ENCODE measurements at places on chromosomes 16 and 17.

GRCh38 chr17:74757502-74757901, 9.1 kb downstream of the NHERF1 start:
- no peak for DNase-seq

GRCh38 chr16:8572063-8572918, 18.0 kb downstream of the TMEM114 start:
- DNase-seq, result no peak

GRCh38 chr17:19380481-19381301, 2.4 kb downstream of the MAPK7 start:
- no peak for DNase-seq

DNA sequence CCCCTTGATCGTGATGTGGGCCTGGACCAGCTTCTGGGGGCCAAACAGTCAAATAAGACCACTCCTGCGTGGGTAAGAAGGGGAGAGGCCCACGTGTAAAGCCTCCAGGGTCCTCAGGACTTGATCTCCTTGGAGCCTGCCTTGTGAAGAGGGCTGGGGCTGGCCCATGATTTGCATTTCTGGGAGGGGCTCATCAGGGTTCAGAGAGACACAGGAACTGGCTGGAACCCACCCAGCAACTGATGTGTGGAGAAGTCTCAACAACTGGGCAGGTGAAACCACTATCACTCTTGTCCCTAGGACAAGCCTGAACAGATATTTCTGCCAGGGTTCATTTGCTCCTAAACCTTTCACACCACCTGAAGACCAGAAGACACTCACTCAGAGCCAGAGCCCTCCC, 214.7 kb downstream of the ZNF423 start:
- no peak for DNase-seq

- DNase-seq, result no peak
Observed at GRCh38 chr16:75083813-75084212, 32.8 kb downstream of the LDHD start.

GRCh38 chr16:2963074-2963722, 877 bp upstream of the KREMEN2 start:
- DNase-seq, result no peak

GRCh38 chr17:8160224-8160577, 2.5 kb downstream of the VAMP2 start:
- DNase-seq, result no peak

DNA sequence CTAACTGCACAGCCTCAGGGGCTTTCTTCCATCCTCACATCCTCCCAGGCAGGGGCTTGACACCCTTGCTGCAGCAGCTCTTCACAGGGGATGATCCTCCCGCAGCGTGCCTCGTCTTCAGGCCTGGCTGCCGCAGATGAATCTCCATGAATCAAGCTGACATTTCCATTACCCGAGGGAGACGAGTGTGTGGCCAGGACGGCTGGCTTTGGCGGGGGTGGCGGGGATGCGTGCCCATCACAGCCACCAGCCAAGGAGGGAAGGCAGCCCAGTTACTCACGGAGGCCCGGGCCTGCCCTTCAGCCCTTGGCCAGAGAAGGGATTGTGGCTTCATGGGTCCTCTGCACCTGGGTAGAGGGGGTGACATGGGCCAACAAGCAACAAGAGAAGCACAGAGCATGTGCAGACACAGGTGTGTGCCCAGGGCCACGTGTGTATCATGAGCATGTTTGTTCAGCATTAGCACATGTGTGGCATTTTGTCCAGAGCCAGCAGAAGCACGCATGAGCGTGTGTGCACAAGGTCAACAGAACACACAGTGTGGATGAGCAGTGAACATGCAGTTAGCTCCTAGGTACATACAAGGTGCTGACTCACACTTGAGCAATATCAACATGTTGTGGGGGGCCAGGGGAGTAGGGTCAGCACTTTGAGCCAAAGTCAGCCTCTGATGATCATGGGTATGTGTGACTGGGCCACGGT, 236.4 kb downstream of the KATNIP start:
- no peak for DNase-seq

DNA sequence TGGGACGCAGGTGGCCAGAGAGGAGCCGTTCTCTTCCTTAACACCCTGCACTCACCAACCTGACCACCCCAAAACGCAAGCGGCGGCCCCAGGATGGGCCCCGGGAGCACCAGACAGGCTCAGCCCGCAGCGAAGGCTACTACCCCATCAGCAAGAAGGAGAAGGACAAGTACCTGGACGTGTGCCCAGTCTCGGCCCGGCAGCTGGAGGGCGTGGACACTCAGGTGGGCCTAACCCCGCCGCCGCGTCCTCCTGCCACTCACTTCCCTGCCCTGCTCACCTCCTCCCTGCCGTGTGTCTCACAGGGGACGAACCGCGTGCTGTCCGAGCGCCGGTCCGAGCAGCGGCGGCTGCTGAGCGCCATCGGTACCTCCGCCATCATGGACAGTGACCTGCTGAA, 4.6 kb upstream of the HSD3B7 start:
- DNase-seq, result no peak

DNA sequence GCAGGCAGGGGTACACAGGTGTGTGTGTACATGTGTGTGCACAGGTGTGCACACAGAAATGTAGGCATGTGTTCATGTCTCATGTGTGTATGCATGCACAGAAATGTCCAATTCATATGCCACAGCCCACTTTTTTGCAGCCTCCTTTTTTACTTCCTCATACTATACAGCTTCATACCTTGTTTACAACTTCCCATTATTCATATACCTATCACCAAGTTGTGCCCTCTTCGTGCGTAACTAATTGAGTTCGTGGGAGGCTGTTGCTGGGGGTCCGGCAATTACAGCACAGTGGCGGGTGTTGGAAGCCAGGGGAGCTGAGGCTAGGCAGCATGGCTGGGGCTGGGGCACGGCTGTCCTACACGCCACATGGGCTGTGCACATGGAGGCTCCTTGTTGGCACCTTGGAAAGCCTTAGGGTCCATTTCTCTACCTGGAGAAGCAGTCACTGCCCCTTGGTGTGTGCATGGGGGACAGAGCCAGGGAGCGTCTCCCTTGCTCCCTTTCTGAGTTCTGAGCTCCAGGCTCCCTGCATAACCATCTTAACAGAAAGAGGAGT, 266.7 kb downstream of the ENGASE start:
- DNase-seq, result no peak

DNA sequence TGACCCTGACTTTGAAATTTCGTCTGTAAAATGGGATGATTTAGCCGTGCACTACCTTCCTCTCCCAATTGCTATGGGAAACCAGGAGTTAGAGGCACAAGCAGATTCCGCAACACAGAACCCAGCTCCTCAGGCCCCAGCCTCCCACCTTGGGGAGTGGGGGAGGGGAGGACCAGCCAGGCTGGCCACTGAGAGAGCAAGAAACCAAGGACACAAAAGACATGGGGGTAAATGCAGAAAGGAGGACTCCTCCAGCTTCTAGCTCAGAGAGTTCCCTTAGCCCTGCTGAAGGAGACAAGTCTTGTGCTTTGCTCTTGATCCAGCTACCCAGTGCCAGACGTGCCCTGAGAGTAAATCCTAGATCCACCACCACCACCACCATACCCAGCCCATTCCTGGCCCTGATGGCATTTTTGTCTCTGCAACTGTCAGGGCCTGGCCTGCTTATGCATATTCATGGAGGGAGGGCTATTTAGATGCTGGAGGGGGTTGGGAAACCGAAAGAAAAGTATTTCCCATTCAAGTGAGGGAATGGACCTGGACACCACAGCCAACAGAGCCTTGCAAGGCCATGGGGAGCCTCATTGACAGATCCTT, 25.9 kb downstream of the PITPNM3 start:
- DNase-seq, result no peak

- peak; percentile 4 for DNase-seq
Observed at GRCh38 chr16:83603723-83604570, 203.8 kb upstream of the HSBP1 start.

DNA sequence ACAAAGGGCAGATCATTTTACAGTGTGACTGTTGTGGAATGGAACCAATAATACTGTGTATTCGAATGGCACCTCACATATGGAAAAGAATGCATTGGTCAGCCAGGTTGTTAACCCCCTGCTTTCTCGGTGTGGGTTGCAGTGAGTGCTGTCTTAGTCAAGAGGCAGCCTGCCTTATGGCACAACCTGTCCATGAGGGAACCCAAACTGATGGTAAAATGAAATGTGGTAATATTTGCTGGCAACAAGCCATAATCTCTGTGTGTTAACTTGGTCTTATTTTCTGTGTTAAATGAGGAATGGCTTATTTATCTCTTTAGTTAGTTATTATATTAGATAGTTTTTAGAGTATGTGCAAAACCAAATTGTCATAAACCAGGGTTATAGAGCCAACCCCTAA, 81.6 kb downstream of the TMC6 start:
- DNase-seq, result no peak

DNA sequence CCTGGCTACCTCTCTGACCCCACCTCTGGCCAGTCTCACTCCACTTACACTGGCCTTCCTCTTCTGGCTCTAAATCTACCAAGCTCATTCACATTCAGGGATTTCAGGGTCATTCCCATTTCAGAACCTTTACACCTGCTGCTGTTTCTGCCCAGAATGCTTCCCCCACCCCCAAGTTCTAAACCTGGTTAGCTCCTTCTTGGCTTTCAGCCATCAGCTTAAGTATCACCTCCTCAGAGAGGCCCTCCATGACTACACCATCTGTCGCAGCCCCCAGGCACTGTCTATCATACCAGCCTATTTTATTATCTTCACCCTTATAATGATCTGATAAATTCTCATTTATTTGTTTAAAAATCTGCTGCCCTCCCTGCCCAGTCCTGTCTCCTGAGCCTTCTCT, 23.3 kb upstream of the NGFR start:
- DNase-seq, result no peak

DNA sequence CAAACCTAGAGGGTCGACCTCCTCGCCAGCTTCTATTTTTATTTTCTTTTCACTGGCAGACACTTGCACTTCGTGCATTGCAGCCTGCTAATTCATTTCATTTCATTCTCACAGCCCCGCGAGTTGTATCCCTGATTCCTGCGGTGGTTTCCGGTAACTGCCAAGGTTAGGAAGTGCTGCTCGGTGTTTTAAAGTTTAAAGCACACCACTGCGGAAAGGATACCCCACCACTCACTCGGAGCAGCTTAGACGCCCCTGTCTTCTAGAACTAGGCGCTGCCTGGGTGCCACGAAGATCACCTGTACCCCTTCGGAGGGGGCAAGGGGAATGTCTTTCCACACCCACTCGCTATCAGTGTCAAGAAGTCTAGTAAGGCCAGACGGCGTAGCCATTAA, 509 bp downstream of the CNEP1R1 start:
- no peak for DNase-seq

DNA sequence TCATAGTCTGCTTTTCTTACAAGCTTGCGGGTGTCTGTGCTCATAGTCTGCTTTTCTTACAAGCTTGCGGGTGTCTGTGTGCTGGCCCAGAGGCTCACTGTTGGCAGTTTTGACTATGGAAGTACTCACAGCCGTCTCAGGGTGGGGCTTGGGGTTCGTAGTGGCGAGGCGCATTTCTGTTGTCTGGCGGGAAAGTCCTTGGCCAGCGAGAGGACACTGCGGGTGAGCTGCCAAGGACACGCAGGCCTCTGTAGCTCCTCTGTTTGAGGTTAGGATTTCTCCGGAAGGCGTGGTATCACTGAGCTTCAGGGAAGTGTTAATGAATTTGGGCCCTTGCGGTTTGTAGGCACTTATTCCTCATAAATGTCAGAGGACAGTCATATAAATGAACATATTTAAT, 13.5 kb downstream of the TBCD start:
- no peak for DNase-seq

DNA sequence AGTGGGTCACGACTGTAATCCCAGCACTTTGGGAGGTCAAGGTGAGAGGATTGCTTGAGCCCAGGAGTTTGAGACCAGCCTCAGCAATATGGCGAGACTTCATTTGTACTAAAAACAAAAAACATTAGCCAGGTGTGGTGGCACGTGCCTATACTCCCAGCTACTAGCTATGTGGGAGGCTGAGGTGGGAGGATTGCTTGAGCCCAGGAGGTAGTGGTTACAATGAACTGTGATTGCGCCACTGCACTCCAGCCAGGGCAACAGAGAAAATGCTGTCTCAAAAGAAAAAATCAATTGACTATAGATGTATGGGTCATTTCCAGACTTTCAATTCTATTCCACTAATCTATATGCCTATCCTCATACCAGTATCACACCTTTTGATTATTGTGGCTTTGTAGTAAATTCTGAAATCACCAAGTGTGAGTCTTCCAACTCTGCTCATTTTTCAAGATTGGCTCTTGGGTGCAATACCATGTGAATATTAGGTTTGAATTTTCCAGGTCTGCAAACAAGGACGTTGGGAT, 27.2 kb upstream of the CEP20 start:
- DNase-seq, result no peak

DNA sequence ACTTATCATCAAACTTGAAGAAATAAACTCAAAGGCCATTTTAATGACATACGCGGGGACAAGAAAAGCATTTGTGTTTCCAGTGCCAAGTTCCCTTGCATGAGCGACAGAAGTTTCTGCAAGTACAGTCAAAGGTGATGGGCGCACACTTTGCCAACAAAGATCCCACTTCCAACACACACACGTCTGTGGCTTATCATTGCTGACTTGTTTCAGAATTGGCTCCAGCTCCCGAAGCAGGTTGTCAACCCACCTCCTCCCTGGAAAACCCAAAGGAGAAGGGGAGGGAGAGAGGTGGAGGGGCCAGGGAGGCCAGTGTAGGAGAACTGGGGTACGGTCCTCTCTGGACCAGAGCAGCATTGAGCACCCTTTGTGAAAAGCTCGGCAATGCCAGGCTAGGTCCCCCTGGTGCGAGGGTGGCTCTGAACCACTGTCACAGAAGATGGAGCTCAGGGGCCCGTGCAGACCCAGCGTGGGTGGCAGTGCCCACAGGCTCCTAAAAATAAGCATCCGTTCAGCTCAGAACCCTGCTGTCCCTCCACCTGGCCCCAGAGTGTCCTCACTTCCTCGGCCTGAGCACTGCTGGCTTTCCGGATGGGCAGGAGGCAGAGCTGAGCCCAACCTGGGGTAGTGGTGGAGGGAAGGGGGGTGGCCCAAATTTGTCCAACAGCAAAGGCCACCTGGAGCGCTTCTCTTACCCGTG, 33.2 kb downstream of the RBFOX3 start:
- no peak for DNase-seq

DNA sequence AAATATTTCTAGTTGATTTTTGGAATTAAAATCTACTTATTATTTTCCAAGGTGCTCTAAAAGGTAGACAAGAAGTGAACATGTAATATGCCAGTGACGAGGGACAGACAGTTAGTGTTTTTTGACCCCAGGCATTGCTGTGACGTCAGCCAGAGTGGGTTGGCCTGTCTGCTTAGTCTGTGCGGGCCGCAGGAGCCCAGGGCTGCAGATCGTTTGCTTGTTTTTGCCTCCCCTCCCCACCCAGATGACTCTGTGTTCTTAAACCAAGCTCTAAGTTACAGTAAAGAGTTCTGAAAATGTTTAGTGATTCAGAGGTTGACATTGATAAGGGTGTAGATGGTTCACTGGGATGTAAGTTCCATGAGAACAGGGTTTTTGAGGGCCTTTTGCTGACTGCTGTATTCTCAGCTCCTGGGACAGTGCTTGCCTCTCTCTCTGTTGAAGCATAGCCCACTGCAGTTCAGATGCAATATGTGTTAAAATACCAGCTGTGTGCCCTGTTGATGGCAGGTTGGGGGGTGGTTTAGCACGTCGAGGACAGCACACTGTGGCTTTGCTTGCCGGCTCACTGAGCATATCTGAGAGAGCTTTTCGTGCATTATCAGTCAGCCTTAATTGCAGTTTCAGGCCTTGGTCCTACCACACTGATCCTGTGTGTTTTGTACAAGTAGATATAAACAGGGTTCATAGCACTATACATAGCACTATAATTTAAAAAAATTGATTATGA, 64.8 kb downstream of the SEC14L1 start:
- no peak for DNase-seq

- DNase-seq, result no peak
Observed at GRCh38 chr17:9105068-9105868, 84.0 kb downstream of the NTN1 start.

GRCh38 chr16:25625620-25626019, 66.1 kb upstream of the HS3ST4 start:
- DNase-seq, result no peak

- no peak for DNase-seq
Observed at GRCh38 chr17:82298538-82299421, 18.6 kb downstream of the CD7 start.

Measured in inflammatory macrophage treated with lipopolysaccharide for 4 hours (primary cell).